Cardiac septum (tissue), 1 donor: ENCODE measurements at places on chromosomes 3 and 15. TPM values are rescaled to one million over a fixed set of nuclear protein-coding genes. Genes with fewer than 3 reads are reported as not detected.

DNA sequence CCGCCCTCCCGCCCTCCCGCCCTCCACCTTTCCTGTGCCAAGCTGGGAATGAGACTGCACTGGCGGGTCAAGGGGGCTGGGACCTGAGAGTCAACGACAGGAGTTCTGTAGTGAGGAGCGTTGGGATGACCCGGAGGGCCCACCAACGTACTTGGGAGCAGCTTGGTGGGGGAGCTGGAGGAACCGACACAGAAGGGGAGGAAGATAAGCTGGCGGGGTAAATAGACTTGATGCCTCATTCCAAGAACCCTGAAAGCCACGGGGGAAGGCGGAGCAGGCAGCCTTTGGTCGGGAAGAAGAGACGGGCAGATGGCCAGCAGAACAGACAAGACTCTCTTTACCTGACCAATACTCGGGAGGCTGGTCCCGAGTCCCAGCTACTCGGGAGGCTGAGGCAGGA is 277 bp downstream of the FMN1 start:
- DNase-seq: no peak

- no peak for DNase-seq
Observed at GRCh38 chr3:111862974-111863373, 3.9 kb downstream of the PHLDB2 start.

DNA sequence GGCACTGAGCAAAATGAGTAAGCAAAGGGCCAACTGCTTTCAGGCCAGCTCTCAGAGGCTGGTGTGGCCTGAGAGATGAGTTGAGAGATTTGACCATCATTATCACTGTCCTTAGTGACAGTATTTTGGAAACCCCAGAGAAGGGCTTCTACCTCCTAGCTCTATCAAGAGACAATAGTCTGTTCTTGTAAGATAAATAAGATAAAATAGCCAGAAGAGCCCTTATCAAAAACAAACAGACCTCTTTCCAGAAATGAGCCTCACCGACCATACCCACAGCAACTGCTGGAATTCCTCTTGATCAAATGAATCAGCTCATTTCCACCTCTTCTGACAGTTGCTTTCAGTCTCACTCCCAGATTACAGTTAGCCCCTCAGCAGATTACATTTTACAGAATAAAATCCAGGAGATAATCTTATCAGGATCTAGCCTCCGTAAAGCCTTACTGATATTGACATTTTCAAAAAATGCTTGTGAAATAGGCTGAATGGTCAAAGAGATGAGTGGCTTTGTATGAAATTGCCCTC is 4.5 kb downstream of the HDC start:
- no peak for DNase-seq

DNA sequence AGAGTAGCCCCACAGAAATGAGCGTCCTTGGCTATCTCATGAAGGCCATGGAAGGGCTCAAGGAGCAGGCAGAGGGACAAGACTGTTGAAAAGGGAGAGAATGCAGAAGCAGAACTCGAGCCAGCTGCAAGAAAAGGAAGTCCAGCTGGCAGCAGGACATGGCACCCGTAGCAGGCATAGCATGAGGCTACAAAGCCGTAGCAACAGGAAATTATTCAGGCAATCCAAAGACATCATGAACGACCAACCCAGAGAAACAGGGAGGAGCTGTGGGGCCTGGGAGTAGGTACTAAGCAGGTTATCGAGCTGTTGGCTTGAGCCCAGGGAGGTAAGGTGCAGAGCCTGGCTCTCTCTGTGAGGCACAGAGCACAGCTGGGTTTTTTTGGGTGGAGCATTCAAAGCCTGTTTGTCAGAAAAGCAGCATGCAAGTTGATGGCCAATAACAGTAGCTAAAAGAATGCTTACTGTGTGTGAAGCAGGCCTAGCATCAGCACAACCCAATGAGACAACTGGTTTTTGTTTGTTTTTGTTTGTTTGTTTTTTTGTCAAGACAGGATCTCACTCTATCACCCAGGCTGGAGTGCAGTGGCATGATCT is 144.0 kb upstream of the SMAD3 start:
- peak; percentile 76 for DNase-seq

GRCh38 chr15:51390241-51390965 is 48.9 kb downstream of the GLDN start:
- DNase-seq: no peak

- no peak for DNase-seq
Observed at GRCh38 chr15:31341071-31341470, 14.4 kb downstream of the KLF13 start.

Gene NLGN1
- total RNA-seq: 18.3 TPM

Gene AMOTL2
- total RNA-seq: 64.6 TPM

Gene GRK7
- 0.08 TPM for total RNA-seq

Gene AP2M1
- 317 TPM for total RNA-seq

Gene C3orf22
- not detected for total RNA-seq
